Omental fat pad (tissue), 4 donors: ENCODE measurements at places on chromosomes 6 and 20. TPM values are rescaled to one million over a fixed set of nuclear protein-coding genes. Genes with fewer than 3 reads are reported as not detected.

Gene STMND1
- not detected for total RNA-seq

Gene ZBTB46
- total RNA-seq, result 22.3 TPM

Gene PRKN
- total RNA-seq, result 10.5 TPM

Gene IPCEF1
- 3.6 TPM for total RNA-seq

Gene C6orf52
- not detected for total RNA-seq

Gene LTA
- not detected for total RNA-seq

Gene ADGRG6
- 68.6 TPM for total RNA-seq

Gene FOXS1
- 0.63 TPM for total RNA-seq

Gene RHAG
- not detected for total RNA-seq

Gene CGAS
- 3.6 TPM for total RNA-seq

Gene RBPJL
- total RNA-seq, result not detected

Gene HLA-DRB1
- total RNA-seq, result 58.6 TPM

Gene CTCFL
- total RNA-seq, result not detected

Gene SAPCD1
- total RNA-seq, result not detected

Gene GSTA4
- 21.9 TPM for total RNA-seq

Gene DSN1
- 5.3 TPM for total RNA-seq

Gene CRISP3
- not detected for total RNA-seq

Gene TUBB1
- total RNA-seq, result 0.19 TPM

Gene CDC5L
- 21.4 TPM for total RNA-seq

Gene NOP56
- total RNA-seq, result 77.3 TPM

Gene THBS2
- total RNA-seq, result 111 TPM

Gene PRL
- total RNA-seq, result not detected

Gene FAM209B
- not detected for total RNA-seq

Gene UBD
- total RNA-seq, result 4.9 TPM

Gene RAET1L
- total RNA-seq, result not detected

Gene OOEP
- total RNA-seq, result not detected
